Glomerular endothelial cell (primary cell): ENCODE measurements at places on chromosomes 16 and 17. TPM values are rescaled to one million over a fixed set of nuclear protein-coding genes. Genes with fewer than 3 reads are reported as not detected.
A peak's percentile ranks its signal among the peaks of the same experiment; 100 is the strongest.

GRCh38 chr17:41530062-41531048, 2.2 kb upstream of the KRT19 start:
- DNase-seq, result peak; percentile 65

GRCh38 chr16:70685938-70686375, at the start of gene MTSS2:
MTSS2 (minus strand) TSS chr16:70686053; CDS start chr16:70685791, 262 bp downstream.
- no peak for DNase-seq

GRCh38 chr17:56977673-56978395, at the start of gene SCPEP1:
SCPEP1 (plus strand) TSS chr17:56978131; CDS start chr17:56978160, 29 bp downstream.
- peak; percentile 36 for DNase-seq

DNA sequence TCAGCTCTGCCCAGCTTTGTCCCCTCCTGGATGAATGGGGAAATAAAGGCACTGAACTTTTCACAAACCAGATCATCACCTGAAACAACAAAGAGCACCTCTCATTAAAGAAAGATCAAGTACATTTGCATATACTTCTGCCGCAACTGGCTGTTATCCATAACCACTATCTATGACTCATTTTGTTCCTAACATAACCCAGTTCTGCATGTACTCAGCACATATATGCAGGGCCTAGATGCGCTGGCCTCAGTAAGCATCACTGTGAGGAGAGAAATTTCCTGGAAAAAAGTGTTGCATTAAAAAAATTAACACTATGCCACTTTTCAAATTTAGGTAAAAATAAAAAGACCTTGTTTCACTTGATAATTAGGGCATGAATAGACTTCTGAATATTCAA, 1718.4 kb downstream of the TP53TG3F start:
- DNase-seq, result no peak

GRCh38 chr17:39955726-39956225, 7.0 kb upstream of the GSDMA start:
- no peak for DNase-seq

DNA sequence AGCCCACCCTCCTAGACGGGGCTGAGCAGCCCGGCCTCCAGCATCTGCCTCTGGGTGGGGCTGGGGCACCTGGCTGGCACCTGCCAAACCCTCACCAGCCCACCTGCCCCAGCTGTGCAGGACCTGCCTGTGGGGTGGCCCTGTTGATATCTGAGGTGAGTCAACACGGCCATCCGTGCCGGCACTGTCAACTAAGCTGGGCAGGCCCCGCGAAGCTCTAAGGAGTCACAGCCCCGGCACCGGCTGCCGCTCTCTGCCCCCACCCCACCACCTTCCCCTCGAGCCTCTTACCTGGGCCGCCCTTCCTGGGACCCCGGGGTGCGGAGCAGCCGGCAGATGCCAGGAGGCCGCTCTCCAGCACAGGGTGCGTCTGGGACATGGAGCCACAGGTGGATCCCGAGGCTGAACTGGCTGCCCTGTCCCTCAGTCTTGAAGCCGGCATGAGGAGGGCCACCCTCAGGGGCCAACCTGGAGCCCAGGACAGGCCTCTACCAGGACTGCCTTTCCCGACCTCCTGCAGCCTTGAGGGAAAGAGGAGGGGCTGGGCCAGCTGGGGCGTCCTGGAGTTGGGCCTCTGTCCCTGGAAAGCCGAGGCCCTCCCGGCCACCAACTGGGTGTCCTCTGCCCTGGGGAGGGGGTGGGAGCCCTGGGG, 515 bp downstream of the CBFA2T3 start:
- no peak for DNase-seq

GRCh38 chr16:10776280-10776679, 32.6 kb downstream of the NUBP1 start:
- DNase-seq, result no peak

GRCh38 chr16:65426484-65426883, 304.6 kb upstream of the CDH11 start:
- DNase-seq, result no peak

DNA sequence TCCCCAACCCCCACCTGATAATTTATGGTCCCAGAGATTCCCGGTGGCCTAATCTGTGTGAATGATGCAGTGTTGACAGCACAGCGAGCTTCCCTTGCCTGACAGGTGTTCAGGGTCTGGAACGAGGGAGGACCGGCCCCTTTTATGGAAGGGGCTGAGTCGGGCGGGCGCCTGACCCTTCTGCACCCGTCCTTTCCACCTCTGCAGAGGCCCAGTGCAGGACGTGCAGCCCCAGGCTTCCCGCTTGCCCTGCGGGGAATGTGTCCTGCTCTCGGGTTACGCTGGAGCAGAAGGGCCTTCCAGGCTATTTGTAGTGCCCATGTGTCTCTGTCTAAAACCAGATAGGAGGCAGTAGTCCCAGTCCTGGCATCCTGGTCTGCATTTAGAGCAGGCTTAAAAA, 16.2 kb downstream of the SMTNL2 start:
- no peak for DNase-seq

GRCh38 chr16:79348521-79349306, 251.8 kb downstream of the MAF start:
- DNase-seq, result no peak

DNA sequence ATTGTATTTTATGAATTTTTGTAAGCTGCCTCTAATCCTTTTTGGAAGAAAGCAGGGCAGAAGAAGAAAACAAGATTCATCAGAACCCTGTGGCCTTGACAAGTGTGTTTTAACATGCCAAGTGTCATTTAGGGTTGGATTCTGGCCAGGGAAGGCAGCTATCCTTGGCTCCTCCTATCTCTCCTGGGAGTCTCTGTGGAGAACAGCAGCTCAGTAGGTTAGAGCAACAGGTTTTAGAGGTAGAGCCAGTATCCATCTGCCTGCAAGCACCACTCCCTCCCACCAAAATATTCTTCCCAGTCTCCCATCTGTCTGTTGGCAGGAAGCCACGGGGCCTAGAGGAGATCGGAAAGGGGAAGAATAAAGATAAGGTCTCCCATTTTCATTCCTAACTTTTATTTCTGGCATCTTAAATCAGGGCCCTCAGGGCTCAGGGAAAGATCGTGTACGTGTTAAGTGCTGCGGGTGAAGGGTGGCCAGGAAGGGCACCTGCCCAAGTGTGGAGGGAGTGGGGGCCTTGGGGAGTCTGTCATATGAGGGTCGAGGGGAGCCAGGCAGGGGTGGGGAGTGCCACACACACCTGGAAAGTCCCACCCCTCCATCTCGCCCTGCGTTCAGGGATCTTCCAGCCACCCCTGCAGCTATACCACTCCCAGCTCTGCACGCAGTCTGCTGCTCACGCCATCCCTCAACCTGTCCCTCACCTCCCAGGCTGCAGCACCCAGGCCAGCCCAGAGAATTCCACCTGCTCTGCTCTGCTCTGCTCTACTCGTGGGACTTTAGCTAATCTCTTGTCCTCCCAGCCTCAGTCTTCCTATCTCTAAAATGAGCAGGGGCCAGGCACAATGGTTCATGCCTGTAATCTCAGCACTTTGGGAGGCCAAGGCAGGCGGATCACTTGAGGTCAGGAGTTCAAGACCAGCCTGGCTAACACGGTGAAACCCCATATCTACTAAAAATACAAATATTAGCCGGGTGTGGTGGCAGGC, 17.1 kb upstream of the CPSF4L start:
- no peak for DNase-seq

Gene MYO15A
- total RNA-seq, result 0.18 and 0.92 TPM in 2 replicates

- DNase-seq, result no peak
These were observed 26.4 kb upstream of the CLEC18A start for GRCh38 chr16:69924777-69925191.

Gene CCL8
- 3.6 TPM in 1 of 2 replicates, not detected in the other for total RNA-seq

GRCh38 chr16:4976079-4976478, 17.9 kb downstream of the SEC14L5 start:
- DNase-seq, result no peak

DNA sequence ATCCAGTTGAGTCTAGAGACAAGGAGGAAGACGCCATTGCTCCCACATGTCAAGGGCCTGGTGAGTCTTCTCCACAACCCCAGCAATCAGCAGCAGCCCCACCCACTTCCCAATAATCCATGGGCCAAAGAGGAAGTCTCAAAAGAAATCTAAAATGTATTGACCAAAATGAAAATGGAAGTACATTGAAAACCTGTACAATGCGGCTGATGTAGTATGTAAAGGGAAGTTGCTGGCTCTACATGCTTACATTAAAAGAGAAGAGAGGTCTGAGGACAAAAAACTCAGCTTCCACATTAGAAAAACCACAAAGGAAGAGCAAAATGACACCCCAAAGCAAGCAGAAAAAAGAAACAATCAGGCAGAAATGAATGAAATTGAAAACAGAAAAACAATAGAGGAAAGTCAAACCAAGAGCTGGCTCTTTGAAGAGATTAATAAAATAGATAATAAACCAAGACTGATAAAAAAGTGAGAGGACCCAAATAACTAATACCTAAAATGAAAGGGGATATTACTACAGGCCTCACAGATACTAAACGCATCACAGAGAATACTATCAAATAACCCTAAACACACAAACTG, 100.6 kb upstream of the METRNL start:
- no peak for DNase-seq
